ENCODE measurements at places on chromosomes 4 and X.

GRCh38 chrX:40145923-40146261 is 48.1 kb upstream of the BCOR start:
- DNase-seq: no peak

GRCh38 chrX:12234534-12235329 is 96.5 kb downstream of the FRMPD4 start:
- no peak for DNase-seq

DNA sequence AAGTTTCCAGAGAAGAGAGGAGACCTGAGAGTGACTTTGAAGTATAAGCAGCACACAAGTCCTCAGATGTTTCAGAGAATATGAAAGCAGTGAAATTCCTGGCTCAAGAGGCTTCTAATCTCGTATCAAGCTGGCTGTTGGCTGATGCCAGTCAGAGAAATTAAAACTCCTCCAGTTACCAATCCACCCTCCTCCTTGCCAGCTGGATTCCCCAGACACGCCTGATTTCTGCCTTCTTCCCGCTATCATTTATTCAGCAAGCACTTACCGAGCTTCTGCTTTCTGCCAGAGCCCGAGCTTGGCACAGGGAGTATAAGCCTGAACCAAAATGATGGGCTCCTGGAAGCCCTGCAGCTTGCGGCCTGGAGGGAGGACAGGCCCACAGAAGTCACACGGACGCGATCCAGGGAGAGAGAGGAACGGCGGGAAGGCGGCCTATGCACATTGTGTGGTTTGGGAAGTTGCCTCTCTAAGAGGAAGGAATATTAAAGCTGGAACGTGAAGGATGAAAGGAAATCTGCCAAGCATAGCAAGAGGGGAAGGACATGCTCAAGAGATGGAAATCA is 102.4 kb upstream of the TBL1X start:
- DNase-seq: no peak

DNA sequence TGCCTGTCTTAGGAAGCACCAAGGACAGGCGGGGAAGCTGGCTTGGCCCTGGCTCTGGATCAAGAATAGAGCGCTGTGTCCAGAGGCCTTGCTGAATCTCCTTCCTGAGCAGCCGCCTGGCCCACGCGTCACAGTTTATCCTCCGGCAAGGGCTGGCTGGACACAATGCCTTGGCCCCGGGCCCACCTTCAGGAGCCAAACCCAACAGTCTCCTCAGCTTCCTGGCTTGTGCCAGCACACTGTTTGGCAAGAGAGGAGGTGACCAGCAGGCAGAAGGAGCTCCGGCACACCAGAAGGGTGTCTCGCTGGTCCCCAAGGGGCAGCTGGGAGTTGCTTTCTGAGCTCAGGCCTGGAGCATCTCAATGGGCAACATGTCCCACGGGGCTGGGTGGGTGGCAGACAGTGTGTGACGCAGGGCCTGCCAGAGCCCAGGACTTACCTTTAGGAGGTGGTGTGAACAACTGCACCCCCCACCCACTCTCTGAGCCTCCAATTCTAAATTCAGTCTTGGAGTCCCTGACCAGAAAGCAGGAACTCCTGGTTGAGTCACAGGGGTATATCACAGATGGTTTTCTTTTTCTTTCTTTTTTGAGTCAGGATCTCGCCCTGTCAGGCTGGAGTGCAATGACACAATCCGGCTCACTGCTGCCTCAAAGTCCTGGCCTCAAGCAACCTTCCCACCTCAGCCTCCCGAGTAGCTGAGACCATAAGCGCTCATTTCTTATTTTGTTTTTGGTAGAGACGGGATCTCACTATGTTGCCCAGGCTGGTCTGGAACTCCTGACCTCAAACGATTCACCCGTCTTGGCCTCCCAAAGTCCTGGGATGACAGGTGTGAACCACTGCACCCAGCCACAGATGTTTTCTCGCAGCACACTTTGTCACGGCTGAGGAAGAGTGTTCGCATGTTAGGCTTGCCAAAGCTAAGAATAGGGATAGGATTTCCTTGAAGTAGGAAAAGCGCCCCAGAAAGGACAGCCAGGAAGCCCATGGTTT is 361.2 kb downstream of the BCOR start:
- no peak for DNase-seq

DNA sequence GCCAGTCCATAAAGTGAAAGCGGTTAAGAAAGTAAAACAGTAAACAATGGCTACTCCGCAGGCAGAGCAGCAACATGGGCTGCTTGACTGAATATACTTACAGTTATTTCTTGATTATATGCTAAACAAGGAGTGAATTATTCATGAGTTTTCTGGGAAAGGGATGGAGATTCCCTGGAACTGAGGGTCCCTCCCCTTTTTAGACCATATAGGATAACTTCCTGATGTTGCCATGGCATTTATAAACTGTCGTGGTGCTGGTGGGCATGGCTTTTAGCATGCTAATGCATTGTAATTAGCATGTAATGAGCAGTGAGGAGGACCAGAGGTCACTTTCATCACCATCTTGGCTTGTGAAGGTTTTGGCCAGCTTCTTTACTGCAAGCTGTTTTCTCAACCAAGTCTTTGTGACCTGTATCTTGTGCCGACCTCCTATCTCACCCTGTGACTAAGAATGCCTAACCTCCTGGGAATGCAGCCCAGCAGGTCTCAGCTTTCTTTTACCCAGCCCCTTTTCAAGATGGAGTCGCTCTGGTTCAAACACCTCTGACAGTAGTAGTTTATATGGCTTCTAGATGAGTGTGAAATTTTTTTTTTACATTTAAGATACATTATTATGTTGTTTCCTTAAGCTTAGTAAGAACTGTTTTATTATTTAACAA is 514.8 kb upstream of the TENM3 start:
- DNase-seq: no peak

- DNase-seq: no peak
Observed at GRCh38 chrX:17425551-17425950, 50.6 kb downstream of the NHS start.

DNA sequence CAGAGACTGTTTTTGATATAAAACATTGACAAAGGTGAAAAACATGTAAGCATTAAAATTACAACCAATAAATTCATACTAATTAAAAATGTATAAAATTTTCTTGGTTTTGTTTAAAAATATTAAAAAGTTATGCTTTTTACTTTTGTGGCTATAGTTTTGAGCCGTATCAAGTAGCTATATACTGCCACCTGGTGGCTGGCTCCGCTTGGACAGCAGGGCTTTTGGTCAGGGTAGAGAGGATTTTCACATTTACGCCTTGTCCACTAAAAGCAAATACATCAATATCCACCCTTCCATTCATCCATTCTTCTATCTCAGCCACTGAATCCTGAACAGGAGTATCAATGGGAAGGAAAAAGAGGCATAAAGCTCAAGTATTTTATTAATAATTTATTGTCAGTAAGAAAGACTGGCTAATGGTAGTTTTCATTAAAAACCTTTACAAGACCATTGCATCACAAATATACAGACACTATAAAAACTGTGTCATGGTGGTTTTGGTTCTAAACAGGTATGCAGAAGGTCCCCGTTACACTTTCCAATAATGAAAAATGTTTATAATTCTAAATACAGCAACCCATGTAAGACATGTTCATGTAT is 32.1 kb upstream of the MTNR1A start:
- no peak for DNase-seq

GRCh38 chr4:121712001-121712651 is 15.3 kb upstream of the ANXA5 start:
- DNase-seq: no peak

- DNase-seq: no peak
Observed at GRCh38 chr4:185743722-185744487, 68.1 kb downstream of the SORBS2 start.

DNA sequence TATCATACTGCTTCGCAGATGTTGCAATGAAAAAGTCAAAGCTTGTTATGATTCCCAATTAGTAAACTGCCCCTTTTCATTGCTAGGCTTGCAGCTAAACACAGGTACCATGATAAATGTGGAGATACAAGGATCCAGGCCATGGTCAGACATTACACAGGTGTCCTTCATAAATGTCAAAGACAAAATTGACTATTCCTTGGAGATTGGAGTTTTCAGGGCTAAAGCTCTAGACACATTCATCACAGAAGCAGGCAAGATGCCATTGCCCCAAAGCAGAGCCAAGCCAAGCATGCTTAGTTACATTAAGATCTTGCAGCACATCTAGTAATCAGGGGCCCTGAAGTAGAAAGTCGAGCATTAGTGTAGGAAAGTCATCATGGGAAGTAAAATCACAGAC is 111.3 kb upstream of the INTU start:
- DNase-seq: no peak

GRCh38 chrX:25599061-25599460 is 539.1 kb upstream of the MAGEB18 start:
- no peak for DNase-seq

GRCh38 chr4:2295500-2295899 is 33.6 kb upstream of the MXD4 start:
- DNase-seq: peak; percentile 45

DNA sequence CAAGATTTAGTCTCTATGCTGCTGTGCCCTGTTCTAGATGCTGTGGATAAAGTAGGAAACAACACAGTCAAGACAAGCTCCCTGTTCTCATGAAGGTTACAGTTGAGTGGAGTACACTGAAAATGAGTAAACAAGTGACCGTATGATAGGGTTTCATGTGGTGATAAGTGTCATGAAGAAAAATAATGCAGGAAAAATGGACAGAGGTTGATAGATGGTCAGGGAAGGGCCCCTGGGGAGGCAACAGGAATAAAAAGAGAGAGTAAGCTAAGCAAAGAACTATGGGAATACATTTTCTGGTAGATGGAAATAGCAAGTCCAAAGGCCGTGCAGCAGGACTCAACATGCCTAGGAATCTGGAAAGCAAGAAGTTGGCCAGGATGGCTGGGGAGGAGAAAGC is 394.0 kb downstream of the DTHD1 start:
- no peak for DNase-seq

DNA sequence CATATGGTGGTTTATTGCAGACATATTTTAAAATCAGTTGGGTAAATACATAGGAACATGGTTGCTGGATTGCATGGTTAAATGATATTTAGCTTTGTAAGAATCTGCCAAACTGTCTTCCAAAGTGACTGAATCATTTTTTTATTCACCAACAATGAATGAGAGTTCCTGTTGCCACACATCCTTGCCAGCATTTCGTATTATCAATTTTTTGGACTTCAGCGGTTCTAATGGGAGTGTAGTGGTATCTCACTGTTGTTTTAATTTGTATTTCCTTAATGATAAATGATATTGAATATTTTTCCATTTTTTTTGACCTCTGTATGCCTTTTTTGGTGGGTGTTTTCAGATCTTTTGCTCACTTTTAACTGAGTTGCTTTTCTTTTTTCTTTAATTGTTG is 1.4 kb upstream of the MTHFD2L start:
- DNase-seq: no peak

DNA sequence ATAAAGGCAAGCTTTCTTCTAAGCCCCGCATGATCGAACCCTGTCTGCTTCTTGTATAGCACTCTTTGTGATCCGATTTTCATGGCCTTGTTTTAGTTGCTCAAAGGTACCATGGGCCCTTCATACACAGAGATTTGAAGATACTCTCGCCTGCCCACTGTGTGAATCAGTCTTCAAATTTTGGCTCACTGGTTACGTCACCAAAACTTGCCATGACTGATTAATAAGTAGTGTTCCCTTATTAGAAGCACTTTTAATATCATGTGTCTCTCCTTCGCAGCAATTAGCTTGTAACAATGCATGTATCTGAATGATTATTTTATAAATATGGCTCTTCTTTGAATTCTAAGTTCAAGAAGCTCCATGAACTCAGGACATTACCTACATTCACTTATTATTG is 880.5 kb downstream of the STPG2 start:
- no peak for DNase-seq

DNA sequence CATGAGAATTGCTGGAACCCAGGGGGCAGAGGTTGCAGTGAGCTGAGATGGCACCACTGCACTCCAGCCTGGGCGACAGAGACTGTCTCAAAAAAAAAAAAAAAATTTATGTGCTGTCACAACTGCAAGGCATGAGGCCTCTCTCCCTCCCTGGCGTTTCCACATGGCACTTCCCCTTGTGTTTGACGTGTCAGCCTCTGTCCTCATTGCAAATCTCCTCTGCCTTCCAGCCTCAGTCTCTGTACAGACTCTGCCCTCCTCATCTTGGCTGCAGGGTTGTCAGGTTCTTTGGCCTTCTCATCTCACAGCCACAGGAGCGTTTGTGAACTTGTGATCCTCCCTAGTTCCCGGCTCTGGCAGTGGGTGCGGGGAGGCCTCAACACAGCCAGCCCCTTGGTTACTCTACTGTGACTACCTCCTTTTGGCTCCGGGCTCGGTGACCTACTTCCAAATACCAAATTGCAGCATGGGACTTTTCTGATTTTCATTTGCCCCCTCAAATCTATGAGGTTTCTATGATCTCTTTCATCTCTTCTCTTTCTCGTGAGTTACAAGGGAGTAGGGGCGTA is 250.0 kb downstream of the CBR4 start:
- no peak for DNase-seq

- no peak for DNase-seq
Observed at GRCh38 chrX:45788315-45788714, 587.6 kb upstream of the DIPK2B start.

GRCh38 chr4:73540826-73541225 is 59.3 kb downstream of the AFM start:
- DNase-seq: no peak

GRCh38 chrX:24648495-24648894 is 1.3 kb upstream of the PCYT1B start:
- no peak for DNase-seq

DNA sequence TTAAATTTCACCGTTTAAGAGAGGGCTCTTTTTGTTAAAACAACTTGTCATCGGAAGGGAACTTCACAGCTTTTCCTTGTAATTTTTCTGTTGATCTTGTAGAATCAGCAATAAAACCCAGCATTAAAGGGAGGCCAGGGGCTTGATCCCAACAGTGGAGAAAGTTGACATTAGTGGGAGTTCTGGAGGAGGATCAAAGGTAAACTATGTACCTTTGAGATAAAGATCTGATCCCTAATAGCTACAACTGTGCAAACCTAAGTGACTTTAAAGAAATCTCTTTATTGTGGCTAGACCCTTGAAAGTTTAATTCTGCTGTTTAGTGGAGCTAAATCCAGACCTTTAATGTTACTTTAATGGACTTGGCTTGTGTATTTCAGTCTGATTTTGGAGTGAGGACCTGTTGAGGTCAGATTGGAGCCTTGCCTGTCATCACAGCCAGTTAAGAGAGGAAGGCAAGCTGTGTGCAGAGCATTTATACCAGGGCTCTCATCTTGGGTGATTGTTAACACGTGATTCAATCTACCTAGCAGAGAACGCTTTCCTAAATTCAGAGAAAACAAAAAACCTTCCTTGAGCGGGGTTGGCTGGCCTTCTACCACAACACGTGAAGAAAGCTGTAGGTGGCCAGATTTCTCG is 1.7 kb downstream of the DOCK11 start:
- DNase-seq: no peak

GRCh38 chrX:17732138-17732783 is 5.0 kb upstream of the SCML1 start:
- no peak for DNase-seq

Data from type B pancreatic cell (in vitro differentiated cells).